ENCODE measurements at places on chromosomes 11 and 22.

GRCh38 chr11:127506647-127507046, 506.1 kb upstream of the KIRREL3 start:
- DNase-seq = no peak

GRCh38 chr11:72333661-72334060, 89.7 kb upstream of the PHOX2A start:
- DNase-seq = no peak

- DNase-seq = no peak
Observed at GRCh38 chr11:33860926-33861325, 30.9 kb downstream of the LMO2 start.

GRCh38 chr11:120137611-120138521, at the start of gene TRIM29:
TSS of gene TRIM29 (minus strand) at chr11:120138113. CDS start at chr11:120138031, 82 bp downstream.
- no peak for DNase-seq
